Activated CD4-positive, alpha-beta T cell treated with anti-CD3 and anti-CD28 coated beads for 1 hour (primary cell): ENCODE measurements at places on chromosomes 3 and 15.

DNA sequence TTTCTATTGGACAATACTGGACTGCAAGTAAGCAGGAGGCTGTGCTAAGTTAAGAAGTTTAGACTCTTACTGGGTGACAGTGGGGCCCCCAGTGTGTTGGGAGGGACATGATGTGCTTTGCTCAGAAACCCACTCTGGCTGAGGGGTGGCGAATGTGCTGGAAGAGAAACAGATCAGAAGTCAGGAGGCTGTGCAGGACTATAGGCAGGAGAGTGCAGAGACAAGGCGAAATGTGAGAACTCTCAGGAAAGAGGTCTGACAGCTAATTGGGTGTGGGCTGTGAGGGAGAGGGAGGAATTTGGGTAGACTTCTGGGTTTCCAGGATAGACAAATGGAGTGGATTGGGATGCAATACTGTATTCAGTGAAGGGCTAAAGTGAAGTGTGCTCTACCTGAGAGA, 12.0 kb downstream of the SLC24A1 start:
- DNase-seq, result no peak

DNA sequence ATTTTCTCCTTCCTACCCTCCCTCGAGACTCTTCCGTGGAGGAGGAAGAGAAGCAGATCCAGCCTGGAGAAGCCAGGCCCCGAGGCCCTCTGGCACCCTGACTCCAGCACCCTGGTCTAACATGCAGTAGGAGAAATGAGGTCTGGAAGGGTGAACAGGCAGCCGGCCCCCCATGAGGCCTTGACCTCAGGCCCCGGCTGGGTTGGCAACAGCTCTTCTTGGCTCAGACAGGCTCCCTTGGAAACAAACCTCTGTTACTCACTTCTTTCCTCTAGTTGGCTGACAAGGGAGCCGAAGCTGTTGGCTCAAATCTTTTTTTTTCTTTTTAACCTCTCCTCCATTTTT, 73.4 kb downstream of the CPN2 start:
- no peak for DNase-seq

DNA sequence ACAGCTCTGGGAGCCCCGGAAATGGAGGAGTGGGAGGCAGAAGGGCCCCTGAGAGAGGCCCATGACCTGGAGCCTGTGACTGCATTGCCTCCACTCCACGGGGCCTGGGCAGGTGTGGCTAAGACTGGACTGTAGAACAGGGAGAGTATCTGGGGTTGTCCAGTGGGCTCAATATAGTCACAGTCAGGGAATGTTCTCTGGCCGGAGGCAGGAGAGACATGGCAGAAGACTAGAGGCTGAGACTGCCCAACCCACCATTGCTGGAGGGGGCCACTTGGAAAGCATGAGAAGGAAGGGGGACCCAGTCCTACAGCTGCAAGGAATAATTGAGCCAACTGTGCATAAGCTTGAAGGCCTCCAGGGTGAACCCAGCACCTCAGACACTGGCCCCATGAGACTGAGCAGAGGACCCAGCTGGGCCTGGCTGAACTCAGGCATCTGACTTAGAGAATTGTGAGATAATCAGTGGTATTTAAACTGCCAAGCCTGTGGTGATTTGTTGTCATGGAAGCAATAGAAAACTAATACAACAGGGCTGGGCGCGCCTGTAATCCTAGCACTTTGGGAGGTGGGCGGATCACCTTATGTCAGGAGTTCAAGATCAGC, 33.1 kb downstream of the NIPA2 start:
- no peak for DNase-seq

- peak; percentile 76 for DNase-seq
These were observed at the start of gene ZMAT3 for GRCh38 chr3:179071323-179072099. ZMAT3 (minus strand) TSS chr3:179071809; CDS start chr3:179067752, 4,057 bp downstream.

GRCh38 chr15:52733696-52734255, 54.6 kb upstream of the ATOSA start:
- no peak for DNase-seq

- no peak for DNase-seq
These were observed 468.6 kb upstream of the AGTR1 start for GRCh38 chr3:148229107-148229506.

GRCh38 chr3:27699067-27699466, 23.1 kb downstream of the EOMES start:
- DNase-seq, result no peak

DNA sequence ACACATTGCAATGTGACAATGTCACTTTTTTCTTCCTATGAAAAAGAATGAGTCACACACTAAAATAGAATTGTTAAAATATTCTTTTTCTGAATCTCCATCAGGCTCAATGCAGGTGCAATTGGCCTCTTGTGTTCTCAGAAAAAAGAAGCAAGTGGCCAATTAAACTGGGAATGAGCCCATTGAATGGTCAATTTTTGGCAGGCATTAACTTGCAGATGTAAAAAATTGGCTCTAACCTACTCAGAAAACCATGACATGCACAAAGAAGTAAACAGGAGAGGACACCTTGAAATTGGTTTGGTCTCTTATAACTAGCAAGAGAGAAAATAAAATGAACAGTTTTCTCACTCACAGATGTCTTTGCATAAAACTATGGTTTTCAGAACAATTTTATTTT, 820.8 kb downstream of the TBL1XR1 start:
- DNase-seq, result no peak

DNA sequence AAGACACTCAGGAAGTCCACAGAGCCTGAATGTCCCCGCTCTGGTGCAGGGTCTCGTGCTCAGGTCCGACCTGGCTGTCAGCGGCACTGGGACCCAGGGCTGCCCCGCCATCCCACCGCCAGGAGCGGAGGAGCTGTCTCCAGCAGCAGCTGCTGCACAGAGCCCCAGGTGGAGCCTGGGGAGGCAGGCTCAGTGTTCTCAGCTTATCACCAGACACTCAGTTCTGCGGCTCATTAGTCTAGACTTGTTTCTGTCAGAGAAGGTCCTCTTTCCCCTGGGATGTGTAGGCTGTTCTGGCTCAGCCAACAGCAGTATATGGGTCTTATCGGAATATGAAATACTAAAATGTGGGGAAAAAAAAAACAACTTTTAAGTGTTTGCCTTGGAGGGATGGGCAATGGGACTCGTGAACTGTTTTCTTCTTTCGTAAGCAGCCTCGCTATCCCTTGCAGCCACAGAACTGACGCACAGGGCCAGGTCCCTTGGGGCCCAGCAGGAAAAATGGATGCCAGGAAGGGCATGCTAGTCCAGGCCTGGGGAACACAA, 75.9 kb downstream of the KLF13 start:
- DNase-seq, result no peak

DNA sequence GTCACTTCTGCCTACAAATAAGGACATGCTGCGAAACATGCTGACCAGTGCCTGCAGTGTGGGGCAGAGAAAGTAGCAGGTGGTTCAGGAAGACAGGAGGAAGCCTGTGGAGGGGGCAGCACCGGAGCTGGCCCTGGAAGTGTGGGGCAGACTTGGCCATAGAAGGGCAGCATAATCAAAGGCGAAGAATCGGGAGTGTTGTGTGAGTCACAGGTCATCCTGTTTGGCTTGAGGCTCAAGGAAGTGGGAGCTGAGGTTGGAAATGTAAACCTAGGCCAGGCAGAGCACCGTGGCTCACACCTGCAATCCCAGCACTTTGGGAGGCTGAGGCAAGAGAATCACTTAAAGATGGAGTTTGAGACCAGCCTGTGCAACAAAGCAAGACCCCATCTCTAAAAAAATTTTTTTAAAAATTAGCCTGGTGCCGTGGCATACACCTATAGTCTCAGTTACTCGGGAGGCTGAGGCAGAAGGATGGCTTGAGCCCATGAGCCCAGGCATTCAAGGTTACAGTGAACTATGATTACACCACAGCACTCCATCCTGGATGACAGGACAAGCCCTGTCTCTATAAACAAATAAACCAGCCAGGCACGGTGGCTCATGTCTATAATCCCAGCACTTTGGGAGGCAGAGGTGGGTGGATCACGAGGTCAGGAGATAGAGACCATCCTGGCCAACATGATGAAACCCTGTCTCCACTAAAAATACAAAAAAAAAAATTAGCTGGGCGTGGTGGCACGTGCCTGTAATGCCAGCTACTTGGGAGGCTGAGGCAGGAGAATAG, 54.0 kb downstream of the FAM43A start:
- no peak for DNase-seq

GRCh38 chr15:64893481-64894394, 18.0 kb upstream of the ANKDD1A start:
- peak; percentile 94 for DNase-seq

- no peak for DNase-seq
These were observed 32.3 kb upstream of the CYP11A1 start for GRCh38 chr15:74399511-74400312.

DNA sequence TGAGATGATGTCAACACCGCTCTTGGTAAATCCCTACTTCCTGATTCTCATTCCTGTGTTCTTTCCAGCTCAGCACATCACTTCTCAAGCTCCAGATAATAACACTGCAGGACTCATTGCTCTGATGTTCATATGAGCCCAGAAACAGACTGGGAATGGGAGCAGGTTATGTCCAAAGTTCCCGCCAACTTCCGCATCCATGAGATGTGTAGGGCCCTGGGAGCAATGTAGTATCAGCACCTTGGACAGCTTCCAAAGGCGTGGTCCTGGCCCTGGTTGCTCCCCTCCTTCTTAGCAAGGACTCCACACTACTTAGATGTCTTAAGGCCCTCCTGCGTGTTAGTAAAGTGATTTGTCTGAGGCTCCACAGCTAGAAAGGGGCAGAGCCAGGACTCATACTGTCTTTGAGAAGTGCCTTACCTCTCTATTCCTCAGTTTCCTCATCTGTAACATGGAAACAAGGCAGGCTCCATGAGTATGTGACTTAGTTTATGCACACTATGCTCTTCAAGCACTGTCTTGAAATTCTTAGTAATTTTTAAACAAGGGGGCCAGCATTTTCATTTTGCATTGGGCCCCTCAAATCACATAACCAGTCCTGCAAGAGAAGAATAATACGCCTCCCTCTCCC, 27.9 kb upstream of the SLC6A1 start:
- no peak for DNase-seq

GRCh38 chr15:69624155-69624520, 171.5 kb downstream of the RPLP1 start:
- no peak for DNase-seq

- no peak for DNase-seq
These were observed 405.3 kb downstream of the VPS13C start for GRCh38 chr15:61654918-61655317.

- DNase-seq, result no peak
These were observed 5.2 kb downstream of the LOXL1 start for GRCh38 chr15:73931441-73931840.

GRCh38 chr15:36371509-36371908, 207.9 kb upstream of the CDIN1 start:
- no peak for DNase-seq

DNA sequence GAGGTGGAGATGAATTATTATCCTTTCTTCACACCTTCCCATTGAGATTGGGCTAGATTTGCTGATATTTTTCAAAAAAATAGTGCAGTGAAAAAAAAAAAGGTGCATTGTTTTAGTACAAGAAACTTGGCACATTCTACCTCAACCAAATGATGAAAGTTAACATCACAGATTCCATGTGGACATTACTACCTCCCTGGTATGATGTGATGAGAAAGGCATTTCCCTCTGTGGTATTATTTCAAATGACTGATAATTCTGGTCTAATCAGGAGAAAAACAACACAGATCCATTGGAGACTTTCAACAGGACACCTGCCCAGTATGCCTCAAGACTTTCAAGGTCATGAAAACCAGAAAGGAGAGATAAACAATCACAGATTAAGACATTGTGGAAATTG, 313.4 kb downstream of the BCHE start:
- DNase-seq, result no peak

DNA sequence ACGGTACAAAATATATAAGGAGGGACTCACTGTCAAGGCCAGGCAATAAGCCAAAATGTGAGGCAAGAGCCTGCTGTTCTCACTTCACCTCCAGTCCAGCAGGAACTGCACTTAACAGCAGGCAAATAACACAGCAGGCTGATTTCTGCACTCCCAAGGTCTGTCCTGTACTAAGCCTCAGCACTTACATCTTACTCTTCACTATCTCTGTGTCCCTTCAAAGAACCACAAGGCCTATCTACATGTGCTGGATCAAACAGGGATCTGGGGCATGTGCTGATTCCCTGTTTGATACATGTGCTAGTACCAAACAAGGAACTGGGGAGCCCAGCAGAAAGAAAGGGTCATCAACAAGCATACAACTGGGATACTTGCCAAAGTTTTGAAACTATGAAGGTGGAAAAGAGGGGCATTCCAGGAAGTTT, 22.2 kb downstream of the UACA start:
- no peak for DNase-seq

DNA sequence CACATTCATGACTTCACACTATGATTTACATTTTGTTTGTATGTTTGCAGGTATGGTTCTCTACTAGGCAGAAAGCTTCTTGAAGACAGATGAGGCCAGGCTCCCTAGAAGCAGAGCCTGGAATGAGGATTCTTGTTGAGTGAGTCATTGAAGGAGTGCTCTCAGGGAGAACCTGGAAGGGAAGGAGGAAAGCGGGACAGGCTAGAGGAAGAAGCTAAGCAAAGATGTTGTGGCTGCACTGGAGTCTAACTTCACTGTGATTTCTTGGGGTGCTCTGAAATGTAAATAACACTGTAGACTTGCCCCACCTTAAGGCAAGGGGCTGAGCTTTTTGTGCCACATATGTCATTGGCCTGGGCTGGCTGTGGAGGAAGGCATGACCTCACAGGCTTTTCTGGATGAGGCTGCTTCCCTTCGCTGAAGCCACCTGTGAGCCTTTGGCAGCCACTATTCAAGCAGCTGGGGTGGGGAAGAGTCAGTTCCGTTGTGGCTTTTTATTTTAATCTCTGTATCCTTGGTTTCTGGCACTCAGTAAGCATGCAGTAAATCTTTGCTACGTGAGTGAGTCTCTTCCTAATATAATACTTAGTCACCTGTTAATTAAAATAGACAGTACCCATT, 307.3 kb downstream of the SV2B start:
- no peak for DNase-seq

DNA sequence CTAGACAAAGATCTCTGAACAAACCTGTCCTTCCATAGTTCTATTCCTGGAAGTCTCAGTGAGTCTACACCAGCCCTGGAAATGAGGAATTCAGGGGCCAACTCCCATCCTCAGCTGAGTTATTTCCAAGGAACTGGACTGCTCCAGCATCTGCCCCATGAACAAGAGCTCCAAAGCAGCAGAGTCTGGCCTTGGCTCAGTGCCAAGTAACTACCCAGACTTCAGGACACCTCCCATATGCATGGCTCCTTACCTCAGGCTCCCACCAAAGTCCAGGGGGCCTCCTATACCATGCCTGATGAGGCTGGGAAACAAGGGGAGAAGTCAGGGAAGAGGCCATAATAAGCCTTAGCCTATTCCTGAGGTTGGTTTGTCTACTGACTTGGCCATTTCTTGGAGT, 45.0 kb downstream of the FAIM start:
- no peak for DNase-seq

- DNase-seq, result no peak
These were observed 44.0 kb downstream of the IDH2 start for GRCh38 chr15:90058308-90058707.

DNA sequence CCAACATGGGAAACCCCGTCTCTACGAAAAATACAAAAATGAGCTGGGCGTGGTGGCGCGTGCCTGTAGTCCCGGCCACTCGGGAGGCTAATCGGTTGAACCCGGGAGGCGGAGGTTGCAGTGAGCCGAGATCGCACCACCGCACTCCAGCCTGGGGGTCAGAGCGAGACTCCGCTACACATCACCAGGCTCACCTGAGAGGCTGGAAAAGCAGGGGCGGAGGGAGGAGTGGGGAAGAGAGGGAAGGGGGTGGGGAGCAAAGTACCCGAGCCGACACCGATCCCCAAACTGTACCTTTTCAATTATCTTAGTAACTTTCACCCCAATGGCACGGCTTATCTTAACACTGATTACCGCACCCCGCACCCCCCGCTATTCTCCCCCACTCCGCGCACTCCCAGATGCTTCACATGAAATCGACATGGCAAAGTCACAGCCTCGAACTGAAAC, 46.4 kb upstream of the SYNM start:
- no peak for DNase-seq

GRCh38 chr3:29926378-29926777, 645.5 kb downstream of the RBMS3 start:
- DNase-seq, result no peak
